ENCODE measurements at places on chromosomes 5 and 9.

- DNase-seq: no peak
These were observed 205.5 kb downstream of the FGF10 start for GRCh38 chr5:44183753-44184152.

- no peak for DNase-seq
These were observed 196.3 kb downstream of the ZNF462 start for GRCh38 chr9:107059220-107059619.

DNA sequence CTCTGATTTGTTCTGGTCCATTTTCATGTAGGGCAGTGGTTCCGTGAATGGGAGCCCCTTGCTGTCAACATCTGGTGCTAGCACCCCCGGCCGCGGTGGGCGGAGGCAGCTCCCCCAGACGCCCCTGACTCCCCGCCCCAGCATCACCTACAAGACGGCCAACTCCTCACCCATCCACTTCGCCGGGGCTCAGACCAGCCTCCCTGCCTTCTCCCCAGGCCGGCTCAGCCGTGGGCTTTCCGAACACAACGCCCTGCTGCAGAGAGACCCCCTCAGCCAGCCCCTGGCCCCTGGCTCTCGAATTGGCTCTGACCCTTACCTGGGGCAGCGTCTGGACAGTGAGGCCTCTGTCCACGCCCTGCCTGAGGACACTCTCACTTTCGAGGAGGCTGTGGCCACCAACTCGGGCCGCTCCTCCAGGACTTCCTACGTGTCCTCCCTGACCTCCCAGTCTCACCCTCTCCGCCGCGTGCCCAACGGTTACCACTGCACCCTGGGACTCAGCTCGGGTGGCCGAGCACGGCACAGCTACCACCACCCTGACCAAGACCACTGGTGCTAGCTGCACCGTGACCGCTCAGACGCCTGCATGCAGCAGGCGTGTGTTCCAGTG is 244.0 kb downstream of the CACNA1B start:
- no peak for DNase-seq

- DNase-seq: no peak
These were observed 327.6 kb downstream of the ACTL7B start for GRCh38 chr9:108528231-108528630.

GRCh38 chr9:123111427-123112014 is 78.1 kb downstream of the GPR21 start:
- DNase-seq: no peak

DNA sequence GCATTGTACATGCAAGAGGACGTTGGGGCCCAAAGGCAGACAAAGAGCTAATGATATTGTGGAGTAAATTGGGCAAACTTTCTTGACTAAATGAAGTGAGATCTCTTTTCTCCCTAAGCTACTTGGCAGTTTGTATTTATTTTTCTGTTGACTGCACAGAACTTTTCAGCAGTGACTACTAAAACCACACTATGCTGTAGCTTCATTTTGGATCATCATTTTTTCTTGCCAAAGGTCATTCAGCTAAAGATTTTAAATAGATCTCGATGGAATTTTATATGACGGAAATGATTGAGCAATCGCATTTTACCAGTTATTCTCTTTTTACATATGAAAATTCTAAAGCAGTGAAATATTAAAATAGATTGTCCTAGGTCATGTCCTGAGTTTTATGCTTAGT is 286.1 kb upstream of the ACTBL2 start:
- no peak for DNase-seq

DNA sequence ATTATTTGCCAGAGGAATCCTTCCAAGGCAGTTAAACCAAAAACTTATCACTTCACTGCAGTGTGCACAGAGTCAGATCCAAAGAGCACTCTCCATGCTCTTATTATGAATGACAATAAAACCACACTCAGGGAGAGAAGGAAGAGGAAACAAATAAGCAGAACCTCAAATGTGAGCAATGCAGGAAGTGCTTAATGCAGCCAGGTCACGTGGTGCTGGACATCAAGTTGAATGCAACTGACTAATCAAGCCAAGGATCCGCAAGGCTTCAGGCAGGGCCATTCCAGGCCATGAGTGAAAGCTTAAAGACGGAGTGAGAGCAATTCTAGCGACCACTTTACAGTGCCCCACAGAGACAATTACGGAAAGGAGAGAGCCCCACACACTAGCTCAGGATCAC is 230.4 kb upstream of the PUM3 start:
- DNase-seq: no peak

DNA sequence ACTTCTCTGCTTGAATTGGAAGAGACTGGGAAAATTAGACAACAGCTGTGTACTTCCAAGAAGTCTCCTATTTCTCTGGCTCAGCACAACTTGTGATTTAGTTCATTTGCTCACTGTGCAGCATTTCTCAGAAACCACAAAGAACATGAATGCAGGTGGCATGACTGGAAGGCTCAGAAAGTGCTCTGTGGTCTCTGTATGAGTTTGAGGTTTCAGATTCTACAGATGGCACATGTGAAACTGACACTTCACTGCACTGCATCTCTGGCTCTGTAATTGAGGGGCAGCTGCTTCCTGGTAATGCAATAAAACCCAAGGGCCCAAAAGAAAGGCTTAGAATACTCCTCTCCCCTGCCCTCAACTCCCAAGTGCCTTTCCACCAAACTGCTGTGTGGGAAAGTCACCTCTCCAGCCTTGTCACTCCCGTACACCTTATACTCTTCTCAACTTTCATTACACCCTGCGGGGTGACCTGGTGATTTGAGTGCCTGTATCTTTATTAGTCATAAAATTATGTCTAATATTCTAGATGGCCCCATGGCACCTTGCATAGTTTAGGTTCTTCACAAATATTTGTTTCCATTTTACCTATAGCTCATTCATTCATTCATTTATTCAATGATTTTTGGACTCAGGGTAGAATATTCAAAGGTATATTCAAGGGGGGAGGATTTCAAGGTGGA is 82.5 kb downstream of the ESM1 start:
- DNase-seq: peak; percentile 63

DNA sequence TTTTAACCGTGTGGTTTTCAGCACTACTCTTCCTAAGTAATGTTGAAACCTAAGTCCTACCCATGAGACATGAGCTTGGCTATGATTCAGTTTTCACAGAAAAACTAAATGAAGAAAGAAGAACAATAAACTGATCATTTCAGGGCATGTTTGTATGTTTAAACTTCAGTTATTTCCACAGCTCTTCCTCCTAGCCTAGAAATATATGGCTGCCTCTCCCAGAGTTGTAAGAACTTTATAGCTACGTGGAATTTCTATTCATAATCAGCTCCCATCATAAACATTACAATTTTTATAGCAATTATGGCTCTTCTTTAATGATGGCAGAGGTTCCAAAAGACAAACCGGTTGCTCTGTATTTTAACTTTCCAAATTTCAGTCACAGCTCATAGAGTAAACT is 314.7 kb upstream of the ADAMTSL1 start:
- no peak for DNase-seq

- peak; percentile 88 for DNase-seq
These were observed 379.7 kb downstream of the PSAT1 start for GRCh38 chr9:78676623-78677022.

- no peak for DNase-seq
These were observed 54.3 kb downstream of the CSNK1A1 start for GRCh38 chr5:149496917-149497316.

DNA sequence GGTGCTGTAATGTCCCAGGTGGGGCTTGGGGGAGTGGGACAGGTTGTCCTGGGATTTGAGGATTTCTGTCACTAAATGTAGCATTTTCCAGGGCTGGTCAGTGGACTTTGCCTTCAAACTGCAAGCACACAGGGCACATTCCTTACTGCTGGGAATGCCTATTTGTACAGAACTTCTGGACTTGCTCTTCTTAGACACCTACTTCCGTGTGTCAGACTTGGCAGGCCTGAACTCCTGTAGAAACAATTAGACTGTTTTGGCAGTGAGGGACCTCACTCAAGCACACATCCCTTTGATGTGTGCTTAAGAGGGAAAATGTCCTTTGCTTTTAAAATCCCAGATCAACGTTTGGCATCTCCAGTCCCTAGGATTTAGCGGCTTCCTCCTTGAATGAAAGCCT is 192.2 kb downstream of the PAPPA start:
- no peak for DNase-seq

DNA sequence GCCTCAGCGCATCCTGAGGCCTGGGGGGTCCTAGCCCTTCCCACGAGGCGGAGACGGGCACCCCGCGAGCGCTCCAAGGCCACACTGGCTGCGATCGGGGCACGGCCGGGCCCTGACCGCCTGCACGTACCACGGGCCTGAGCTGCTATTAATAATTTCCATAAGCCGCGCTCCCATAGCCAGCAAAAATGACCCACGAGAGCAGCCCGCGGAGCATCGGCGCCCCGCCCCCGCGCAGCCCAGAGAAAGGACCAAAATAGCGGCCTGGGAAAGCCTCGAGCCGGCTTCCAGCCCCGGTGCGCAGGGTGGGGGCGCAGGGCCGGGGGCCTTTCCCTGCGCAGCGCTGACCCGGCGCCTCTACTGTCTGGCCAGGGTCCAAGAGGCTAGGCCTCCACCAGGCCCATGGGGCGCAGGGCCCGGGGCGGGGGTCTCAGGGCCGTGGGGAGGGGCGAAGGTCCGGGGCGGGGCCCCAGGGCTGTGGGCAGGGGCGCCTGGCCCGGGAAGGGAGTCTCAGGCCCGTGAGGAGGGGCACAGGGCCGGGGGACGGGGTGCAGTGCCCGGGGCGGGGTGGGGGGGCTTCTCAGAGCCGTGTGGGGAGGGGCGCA is 54.4 kb downstream of the EXD3 start:
- DNase-seq: no peak

- no peak for DNase-seq
These were observed 377.2 kb downstream of the GADD45G start for GRCh38 chr9:89982016-89982415.

- DNase-seq: peak; percentile 74
These were observed 457.4 kb downstream of the CCDC171 start for GRCh38 chr9:16010221-16010620.

GRCh38 chr9:112044881-112045280 is 130.2 kb downstream of the SUSD1 start:
- no peak for DNase-seq

DNA sequence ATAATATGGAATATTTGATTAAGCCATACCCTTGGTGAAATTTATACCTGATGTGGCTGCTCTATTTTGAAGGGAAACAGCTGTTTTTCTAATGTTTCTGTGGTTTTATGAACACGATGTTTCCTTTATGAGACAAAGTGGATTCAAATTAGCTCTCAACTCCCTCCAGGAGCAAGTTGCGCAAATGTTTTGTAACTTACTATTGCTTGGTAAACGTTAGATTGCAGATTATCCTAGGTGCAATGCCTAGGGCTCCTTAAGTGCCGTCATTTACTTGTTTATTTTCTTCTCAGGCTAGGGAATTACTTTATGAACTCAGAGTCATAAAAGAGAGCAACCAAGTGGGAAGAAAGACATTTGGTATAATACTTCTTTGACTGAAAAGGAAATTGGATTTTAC is 763.1 kb downstream of the TAF11L14 start:
- DNase-seq: no peak

GRCh38 chr9:1461812-1462211 is 411.7 kb downstream of the DMRT2 start:
- DNase-seq: no peak

- peak; percentile 41 for DNase-seq
These were observed 19.8 kb upstream of the NUDT12 start for GRCh38 chr5:103582364-103582763.

- DNase-seq: no peak
These were observed 70.6 kb upstream of the S1PR3 start for GRCh38 chr9:88920645-88921044.

DNA sequence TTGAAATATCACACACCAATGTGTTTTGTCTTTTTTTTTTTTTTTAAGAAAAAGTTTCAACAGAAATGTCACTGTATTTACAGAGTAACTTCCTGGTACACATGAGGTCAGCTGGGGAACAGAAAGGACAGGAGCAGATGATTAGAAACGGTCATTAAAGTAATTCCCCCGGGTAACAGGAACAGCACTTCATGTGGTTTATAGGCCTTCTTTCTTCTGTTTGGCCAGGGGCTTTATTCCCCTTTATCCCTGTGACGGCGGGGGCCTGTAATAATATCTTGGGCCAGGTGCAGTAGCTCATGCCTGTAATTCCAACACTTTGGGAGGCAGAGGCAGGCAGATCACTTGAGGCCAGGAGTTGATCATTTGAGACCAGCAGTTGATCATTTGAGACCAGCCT is 30.5 kb upstream of the MSH3 start:
- DNase-seq: no peak

DNA sequence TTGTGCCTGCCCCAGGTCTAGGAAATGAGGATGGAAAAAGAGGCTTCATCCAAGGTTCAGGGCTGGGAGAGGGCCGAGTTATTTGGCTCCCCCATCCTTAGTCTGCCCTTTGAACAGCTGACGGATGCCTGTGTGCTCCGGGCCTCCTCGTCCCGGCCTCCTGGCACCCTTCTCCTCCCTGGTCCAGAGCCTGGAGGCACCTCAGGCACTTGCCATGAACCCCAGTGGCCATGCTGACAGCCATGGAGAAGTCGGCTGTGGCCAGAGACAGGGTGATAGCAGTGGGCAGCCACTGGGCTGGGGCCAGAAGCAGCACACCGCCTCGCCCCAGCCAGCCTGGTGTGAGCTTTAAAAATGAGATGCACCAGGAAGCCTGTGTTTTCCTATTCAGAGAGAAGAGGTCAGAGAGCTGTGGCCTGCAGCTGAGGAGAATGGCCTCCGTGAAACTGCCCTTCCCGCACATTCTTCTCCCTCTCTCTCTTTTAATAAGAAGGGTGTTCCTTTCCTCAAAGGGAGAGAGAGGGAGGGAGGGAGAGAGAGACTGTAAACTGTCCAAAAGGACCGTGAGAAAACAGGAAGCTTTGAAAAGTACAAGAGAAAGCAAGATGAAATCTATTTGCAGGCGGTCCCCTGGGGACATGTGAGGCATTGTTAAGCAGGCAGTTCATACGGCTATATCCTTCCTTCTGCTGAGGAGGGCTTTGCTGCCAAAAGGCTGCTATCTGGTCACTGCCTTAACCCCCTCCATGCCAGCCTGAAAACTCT is 55.3 kb downstream of the ZNF366 start:
- peak; percentile 92 for DNase-seq

DNA sequence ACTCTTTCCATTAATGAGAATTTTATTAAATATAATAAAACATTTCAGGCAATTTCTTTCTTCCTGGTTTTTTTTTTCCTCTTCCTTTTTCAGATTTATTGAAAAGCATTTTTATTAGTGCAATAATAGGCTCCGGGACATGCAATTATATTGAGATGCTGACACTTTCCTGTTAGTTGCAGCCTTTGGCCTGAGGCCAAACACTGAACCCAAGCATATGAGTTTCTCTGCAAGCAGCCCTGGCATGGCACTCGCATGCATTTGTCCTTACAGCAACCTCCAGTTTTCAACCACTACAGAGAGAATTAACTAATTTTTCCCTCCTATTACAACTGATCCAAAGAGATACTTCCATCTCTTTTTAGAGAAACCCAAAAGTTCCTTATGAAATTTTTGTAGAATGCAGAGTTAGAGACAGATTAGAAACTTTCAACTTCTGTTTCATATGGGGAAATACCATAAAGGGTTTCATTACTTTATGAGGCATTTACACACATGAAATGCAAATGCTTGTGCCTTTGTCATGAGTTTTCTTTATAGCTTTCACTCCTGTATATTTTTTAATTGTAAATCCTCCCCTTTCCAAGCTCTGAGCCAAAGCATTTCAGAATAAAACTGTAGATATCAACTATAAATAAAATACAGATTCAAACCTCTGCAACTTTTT is 183.0 kb downstream of the CETN3 start:
- DNase-seq: peak; percentile 11

Measured in fibroblast of skin of right biceps (primary cell).